ENCODE measurements at places on chromosomes 1 and 21. TPM values are rescaled to one million over a fixed set of nuclear protein-coding genes. Genes with fewer than 3 reads are reported as not detected.

Gene OR2L8
- not detected for total RNA-seq

Gene JUN
- 91.7 TPM for total RNA-seq

Gene RGSL1
- not detected for total RNA-seq

Gene ASTN1
- 0.59 TPM for total RNA-seq

Gene C1orf116
- 0.70 TPM for total RNA-seq
